ENCODE measurements at places on chromosomes 1 and 21.

- no peak overlapping the region for H3K4me3 ChIP-seq
- no peaks in the 10 kb centered on the region for H3K4me1 ChIP-seq
- no peak overlapping the region for H3K27ac ChIP-seq
- H3K36me3 ChIP-seq = no peaks in the 10 kb centered on the region
Observed at GRCh38 chr1:60423146-60423780, 349.7 kb upstream of the C1orf87 start.

- no peak overlapping the region for H3K27ac ChIP-seq
- H3K27me3 ChIP-seq = peaks cover 4% of the 10 kb centered on the region
- ATAC-seq = no peak
- no peaks in the 10 kb centered on the region for H3K4me1 ChIP-seq
- no peak overlapping the region for H3K4me3 ChIP-seq
Observed at GRCh38 chr1:118049981-118050380, 120.4 kb downstream of the WDR3 start.

DNA sequence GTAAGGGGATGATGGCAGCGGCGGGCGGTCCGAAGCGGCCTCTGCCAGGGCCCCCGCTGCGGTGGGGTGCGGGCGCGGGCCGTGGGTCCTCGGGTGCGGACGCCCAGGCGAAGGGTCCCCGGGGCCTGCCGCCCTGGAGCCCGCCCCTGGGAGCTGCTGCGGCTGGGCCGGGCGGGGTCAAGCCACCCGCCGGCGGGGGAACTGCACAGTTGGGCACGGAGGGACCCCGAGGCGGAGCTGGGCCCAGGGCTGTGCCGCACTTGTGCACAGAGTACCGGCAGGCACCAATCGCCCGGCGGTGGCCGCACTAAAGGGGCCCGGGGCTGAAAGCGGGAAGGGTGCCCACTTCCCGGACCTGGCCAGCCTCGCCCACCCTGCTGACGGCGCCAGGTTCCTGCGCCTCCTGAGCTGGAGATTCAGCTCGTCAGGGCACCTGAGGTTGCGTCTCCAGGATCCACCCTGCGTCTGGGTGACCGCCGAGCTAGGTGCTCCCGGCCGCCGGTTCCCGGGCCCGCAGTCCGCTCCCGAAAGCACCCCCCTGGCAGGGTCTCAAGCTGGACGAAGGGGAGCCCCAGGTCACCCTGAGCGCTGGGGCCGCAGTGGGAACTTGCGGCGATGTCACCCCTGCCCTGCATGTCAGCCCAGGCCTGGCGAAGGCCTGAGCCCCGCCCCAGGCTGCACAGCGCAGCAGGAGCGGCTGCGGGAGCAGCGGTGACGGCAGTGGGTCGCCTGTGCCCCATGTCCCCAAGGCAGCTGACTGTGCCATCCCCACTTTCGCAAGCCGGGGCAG is 56.7 kb upstream of the ETV3 start:
- peaks cover 33% of the 10 kb centered on the region for H3K27me3 ChIP-seq
- ATAC-seq = no peak
- H3K36me3 ChIP-seq = no peaks in the 10 kb centered on the region
- H3K27ac ChIP-seq = no peak overlapping the region

DNA sequence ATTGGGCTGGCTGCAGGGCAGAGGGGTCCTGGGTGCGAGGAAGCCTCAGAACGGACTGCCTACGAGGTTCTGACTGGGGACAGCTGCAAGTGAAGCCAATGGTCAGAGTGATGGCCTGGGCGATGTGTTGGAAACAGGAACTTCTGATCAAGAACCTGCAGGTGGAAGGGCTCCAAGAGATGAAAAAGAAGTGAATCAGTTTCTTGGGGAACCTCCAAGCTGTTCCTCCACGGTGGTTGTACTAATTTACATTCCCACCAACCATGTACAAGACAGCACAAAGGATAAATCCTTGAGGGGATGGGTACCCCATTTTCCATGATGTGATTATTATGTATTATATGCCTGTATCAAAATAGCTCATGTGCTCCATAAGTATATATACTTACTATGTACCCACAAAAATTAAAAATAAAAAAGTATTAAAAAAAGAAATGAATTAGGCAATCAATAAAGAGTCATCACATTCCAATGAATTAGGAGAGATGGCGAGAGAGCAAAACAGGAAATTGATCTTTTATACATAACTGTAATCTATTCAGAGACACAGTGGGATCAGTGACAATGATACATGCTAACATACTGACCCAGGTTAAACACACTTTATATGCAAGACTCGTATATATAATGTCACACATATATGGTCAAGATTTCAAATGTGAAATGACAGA is 58.1 kb downstream of the PTPN14 start:
- H3K27me3 ChIP-seq = peaks cover 23% of the 10 kb centered on the region
- no peak for ATAC-seq
- H3K4me1 ChIP-seq = no peaks in the 10 kb centered on the region
- no peak overlapping the region for H3K27ac ChIP-seq
- H3K4me3 ChIP-seq = no peak overlapping the region
- H3K36me3 ChIP-seq = no peaks in the 10 kb centered on the region

DNA sequence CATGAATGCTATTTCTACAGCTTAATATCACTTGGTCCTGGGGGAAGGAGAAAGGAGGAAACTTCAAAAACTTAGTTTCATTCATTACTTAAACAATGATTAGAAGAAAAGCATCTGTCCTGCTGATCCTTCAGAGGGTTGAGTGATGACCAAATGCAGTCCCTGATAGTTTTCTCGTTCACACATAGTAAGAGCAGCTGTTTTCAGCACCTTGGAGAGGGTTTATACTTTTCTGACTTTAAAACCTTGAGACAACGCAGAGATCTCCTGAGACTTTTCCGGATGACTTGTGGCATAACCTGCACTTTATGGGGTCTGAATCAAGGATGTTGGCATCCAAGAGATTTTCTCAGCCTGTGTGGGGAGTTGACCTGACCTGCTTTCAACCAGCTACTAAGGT is 94.0 kb upstream of the KCND3 start:
- no peaks in the 10 kb centered on the region for H3K4me1 ChIP-seq
- no peak for ATAC-seq
- no peak overlapping the region for H3K27ac ChIP-seq
- H3K4me3 ChIP-seq = no peak overlapping the region

DNA sequence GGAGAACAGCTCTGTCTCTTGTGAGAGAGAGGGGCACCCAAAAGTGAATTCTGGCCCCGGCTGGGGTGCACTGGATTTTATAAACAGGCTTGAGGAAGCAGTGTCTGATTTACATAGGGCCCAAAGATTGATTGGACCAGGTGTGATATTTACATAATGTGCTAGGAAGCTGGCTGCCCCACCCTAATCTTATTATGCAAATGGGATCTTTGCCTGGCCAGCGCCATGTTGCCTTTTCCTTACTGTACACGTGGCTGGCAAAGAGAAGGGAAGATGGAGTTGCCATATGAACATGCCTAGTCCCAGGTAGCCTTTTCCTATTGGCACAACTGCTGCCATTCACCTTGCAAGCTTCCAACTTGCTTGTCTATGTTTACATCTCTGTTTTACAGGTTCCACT is 29.0 kb upstream of the CFHR4 start:
- peaks cover 9% of the 10 kb centered on the region for H3K27me3 ChIP-seq
- no peak overlapping the region for H3K27ac ChIP-seq
- ATAC-seq = no peak
- H3K4me3 ChIP-seq = no peak overlapping the region
- H3K36me3 ChIP-seq = no peaks in the 10 kb centered on the region

- H3K36me3 ChIP-seq = no peaks in the 10 kb centered on the region
- no peak for ATAC-seq
- H3K4me3 ChIP-seq = no peak overlapping the region
- H3K27ac ChIP-seq = no peak overlapping the region
- peaks cover 28% of the 10 kb centered on the region for H3K27me3 ChIP-seq
- peaks cover 5% of the 10 kb centered on the region for H3K4me1 ChIP-seq
Observed at GRCh38 chr1:15236321-15236721, 10.7 kb upstream of the FHAD1 start.

GRCh38 chr1:153936011-153936802 is 10.3 kb downstream of the DENND4B start:
- H3K27ac ChIP-seq = no peak overlapping the region
- ATAC-seq = no peak
- H3K27me3 ChIP-seq = no peaks in the 10 kb centered on the region
- peaks cover 94% of the 10 kb centered on the region for H3K36me3 ChIP-seq
- H3K4me1 ChIP-seq = peaks cover 5% of the 10 kb centered on the region

DNA sequence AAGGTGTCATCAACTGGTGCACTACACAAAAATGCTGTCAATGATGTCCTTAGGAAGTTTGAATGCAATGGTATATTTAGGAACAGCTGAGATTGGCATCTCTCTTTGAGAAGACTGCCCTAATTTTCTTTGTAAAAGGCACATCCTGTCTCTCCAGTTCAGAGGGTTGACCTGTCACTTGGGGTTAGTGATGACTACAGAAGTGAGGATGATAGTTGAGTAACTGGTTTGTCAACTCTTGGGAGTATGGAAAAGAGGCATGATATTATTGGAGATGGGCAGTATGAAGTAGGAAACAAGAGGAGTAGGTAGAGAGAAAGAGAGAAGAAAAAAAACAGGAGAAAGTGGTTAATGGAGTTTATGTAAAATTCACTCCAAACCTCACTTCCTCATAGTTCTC is 40.4 kb upstream of the PIGC start:
- no peaks in the 10 kb centered on the region for H3K4me1 ChIP-seq
- ATAC-seq = no peak
- H3K36me3 ChIP-seq = no peaks in the 10 kb centered on the region
- no peaks in the 10 kb centered on the region for H3K27me3 ChIP-seq

DNA sequence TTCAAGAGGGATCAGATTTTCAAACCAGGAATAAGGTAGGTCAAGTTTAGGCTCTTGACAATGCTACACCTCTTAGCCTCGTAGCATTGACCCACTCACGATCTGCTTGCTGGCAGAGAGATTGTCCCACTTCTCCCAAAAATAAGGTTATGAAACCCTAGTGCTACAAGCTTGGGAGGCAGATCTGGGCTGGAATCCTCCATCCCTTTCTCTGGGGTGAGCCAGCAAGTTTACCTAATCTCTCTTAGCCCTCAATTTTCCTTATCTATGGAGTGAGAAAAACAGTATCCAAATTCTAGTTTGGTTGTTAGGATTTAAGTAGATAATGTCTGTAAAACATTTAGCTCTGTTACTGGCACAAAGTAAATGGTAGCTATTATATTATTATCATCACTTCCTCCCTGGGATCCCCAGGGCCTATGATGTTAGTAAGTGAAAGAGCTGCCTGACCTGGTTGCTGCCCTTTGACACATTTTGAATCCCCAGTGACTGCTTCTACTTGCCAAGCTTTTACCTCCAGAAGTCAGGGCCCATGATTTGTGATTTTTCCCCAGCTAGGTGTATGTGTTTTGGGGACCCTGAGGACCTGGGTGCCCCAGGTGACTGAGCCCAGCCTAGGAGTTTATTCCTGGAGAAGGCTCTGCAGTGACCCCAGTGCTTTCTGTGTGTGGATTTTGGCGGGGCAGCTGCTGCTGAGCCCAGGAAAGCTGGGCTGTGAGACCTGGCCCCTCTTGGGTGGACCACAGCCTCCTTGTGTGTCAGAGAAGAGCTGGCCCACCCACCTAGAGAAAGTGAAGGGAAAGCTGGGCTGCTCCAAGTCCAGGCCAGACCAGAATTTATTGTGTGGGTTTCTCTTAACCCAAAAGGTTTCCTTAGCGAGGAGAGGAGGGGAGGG is 48.2 kb upstream of the VANGL1 start:
- H3K36me3 ChIP-seq = no peaks in the 10 kb centered on the region
- H3K4me3 ChIP-seq = no peak overlapping the region
- no peak for ATAC-seq
- peaks cover 3% of the 10 kb centered on the region for H3K27me3 ChIP-seq

- H3K27me3 ChIP-seq = no peaks in the 10 kb centered on the region
- no peak for ATAC-seq
- H3K4me1 ChIP-seq = peaks cover 16% of the 10 kb centered on the region
- H3K36me3 ChIP-seq = no peaks in the 10 kb centered on the region
Observed at GRCh38 chr1:48472638-48473037, 634 bp upstream of the SPATA6 start.

- ATAC-seq = peak; percentile 40
- no peaks in the 10 kb centered on the region for H3K36me3 ChIP-seq
- H3K4me1 ChIP-seq = peaks cover 10% of the 10 kb centered on the region
- peaks cover 46% of the 10 kb centered on the region for H3K27me3 ChIP-seq
- H3K27ac ChIP-seq = no peak overlapping the region
Observed at GRCh38 chr1:243917177-243917862, 67.3 kb upstream of the AKT3 start.

Measured in activated T-helper 17 cell treated with anti-CD3 and anti-CD28 coated beads, Interleukin-2, amount 50 U/mL, for 72 hours (primary cell).